ENCODE measurements at places on chromosomes 5 and 9.

DNA sequence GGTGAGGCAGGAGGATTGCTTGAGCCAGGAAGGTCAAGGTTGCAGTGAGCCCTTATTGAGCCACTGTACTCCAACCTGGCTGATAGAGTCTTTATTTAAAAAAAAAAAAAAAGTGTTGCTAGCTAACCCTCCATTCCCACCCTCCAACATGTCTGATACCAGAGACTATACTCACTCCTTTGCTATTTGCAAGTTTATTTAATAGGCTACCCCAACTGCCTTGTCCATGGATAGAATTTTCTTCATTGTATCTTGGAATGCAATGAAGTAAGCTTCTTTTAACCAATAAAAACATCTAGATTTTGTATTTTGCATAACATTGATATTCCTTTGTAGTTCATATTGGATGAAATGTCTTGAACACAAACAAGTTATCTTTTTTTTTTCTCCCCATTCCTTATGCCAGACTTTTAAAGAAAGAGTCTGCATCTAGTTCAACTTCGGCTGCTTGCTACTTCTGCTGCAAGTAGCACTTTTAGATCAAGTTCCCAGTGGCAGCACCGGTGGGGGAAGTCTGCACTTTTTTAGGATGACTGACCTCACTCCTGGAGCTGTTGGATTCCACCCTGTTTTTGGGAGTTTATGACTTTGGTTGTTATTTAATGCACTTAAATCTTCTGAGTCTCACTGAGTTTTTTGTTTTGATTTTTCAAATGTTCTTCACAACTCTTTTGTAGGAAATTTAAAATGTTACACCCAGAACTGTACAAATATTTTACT lies 112.5 kb downstream of the UHRF2 start:
- DNase-seq, result no peak

GRCh38 chr9:86201474-86202337 lies 57.8 kb downstream of the C9orf153 start:
- DNase-seq, result no peak

DNA sequence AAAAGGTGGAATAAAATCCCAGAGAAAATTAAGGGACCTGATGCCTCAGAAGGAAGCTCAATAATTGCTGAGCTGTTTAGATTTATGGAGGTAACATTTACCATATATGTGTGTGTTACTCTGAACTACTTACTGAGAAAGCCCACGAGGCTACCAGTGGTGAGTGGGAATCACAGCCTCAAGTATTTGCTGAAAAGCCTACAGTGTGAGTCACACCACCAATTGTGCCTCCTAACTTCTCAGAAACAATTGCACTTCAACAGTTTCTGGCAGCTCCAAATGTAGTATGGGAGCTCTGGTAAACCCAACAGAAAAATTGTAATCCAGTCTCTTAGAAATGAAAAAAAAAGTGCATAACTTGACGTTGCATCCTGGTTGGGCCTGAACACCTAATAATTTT lies 551.6 kb downstream of the PRDM9 start:
- DNase-seq, result no peak

DNA sequence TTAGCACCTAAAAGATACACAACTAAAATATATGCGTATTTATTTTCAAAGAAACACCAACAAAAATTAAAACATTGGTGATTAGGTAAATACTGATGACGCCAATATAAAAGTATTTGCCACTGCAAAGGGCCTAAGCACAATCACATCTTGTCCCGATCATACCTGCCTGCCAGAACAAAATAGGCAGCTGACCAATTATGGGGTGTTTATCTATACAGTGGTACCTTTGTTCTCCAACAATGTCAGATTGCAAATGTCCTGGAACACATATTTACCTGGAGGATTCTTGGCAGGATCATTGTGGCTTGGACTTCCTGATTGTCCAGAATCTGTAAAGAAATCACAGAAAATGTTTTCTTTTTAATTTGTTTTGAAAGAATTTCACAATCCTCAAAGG lies 134.5 kb downstream of the NFIB start:
- DNase-seq, result no peak

DNA sequence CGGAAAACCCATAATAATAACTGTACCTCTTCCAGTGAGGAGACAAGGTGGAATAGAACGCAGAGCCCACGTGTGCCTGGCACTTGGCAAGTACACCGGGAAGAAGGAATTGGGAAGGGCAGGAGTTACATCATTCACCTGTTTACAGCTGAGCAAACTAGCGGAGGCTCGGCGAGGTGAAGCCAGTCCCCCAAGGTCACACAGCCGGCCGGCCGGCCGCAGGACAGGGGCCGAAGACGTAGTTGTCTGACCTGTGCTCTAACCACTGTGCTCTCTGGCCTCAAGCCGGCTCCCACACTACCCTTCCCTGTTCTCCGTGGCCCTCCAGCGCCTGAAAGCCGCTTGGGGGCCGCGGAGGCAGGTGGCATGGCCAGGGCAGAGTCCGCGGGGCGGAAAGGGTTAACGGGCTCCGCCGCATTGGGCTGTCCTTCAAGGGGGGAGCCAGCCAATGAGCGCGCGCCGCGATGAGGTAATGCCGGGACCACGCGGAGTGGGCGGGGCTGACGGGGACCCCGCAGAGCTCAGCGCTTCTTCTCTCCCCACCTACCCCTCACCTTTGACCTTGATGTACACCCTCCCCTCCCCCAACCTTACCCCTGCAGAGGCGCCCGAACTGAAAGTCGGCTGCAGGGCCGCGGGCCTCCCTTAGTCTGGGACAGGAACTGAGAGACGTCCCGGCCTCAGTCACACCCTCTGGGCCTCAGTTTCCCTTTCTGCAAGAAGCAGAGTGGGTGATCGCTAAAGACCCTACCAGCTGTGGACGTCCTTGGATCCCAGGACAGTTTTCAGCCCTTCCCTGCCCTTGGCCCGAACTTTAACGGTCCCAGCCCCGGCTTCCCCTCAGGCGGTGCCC lies 125.1 kb downstream of the C9orf50 start:
- DNase-seq, result peak; percentile 86

DNA sequence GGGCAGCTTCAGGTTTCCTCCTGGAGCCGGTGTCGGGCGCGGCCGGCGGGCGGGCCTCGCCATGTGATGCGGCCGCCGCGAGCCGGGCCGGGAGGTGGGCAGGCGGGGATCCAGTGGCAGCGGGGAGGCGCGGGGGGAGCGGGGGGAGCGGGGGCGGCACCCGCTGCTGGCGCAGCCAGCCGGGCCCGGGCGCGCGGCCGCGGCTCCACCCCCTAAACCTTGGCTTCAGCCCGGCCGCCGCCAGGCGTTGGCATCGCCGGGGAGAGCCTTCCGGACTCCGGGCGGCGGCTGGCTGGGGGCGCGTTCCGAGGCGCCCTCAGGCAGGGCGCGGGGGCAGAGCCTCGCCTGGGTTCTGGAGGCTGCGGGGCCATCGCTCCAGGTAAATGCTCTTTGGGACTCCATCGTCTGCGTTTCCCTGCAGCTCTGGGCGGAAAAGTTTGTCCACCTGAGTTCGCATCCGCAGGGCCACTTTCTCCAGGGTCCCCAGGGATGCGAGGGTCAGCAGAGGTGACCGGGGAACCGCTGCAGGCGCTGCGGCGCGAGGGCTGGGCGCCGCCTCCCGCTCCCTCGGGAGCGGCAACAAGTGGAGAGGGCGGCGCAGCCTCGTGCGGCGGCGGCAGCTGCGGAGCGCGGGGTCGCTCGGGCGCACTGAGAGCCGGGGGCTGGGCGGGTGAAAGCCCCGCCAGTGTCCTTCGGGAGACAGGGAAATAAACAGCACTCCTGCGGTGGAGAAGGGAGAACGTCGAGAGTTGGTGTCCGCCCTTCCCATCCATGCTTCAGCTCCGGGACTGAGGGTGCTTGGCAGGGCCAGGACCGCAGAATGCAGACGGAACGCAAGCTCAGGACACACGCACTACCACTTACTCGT lies at the start of gene ARHGEF28:
Gene ARHGEF28 (plus strand): TSS at position 253 of the 868 bp plus-strand sequence. CDS start 58,656 bp downstream, outside the sequence.
- DNase-seq, result peak; percentile 55

DNA sequence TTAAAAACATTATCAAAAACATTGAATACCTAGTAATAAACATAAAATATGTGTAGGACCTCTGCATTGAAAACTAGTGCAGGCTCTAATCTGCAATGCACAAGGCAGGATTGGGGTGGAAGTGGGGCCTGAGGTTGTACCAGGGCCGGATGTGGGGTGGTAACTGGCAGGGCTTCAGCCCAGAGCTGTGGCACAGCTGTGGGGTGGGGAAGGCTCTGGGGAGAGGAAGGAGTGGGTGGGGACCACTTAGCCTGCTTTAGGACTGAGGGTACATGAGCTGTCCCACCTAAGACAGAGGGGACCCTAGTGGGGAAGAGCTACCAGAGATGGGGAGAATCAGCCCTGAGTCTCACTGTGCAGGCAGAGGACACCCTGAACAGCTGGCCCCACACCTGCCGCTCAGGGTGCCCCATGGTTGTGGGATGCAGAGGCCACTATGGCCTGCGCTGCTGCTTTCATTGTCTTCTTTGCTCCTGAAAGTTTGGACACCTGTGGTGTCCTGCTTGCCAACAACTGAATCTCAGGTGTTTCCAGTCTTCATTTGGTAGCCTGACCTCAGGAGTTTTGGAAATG lies 311.4 kb downstream of the TLE4 start:
- no peak for DNase-seq

GRCh38 chr5:80799041-80799440 lies 144.3 kb upstream of the DHFR start:
- no peak for DNase-seq

GRCh38 chr9:715743-716400 lies 125.6 kb upstream of the DMRT1 start:
- DNase-seq, result no peak

GRCh38 chr9:89309608-89310474 lies 1.2 kb upstream of the CKS2 start:
- DNase-seq, result no peak

- no peak for DNase-seq
Observed at GRCh38 chr5:80686757-80687156, 32.0 kb upstream of the DHFR start.

DNA sequence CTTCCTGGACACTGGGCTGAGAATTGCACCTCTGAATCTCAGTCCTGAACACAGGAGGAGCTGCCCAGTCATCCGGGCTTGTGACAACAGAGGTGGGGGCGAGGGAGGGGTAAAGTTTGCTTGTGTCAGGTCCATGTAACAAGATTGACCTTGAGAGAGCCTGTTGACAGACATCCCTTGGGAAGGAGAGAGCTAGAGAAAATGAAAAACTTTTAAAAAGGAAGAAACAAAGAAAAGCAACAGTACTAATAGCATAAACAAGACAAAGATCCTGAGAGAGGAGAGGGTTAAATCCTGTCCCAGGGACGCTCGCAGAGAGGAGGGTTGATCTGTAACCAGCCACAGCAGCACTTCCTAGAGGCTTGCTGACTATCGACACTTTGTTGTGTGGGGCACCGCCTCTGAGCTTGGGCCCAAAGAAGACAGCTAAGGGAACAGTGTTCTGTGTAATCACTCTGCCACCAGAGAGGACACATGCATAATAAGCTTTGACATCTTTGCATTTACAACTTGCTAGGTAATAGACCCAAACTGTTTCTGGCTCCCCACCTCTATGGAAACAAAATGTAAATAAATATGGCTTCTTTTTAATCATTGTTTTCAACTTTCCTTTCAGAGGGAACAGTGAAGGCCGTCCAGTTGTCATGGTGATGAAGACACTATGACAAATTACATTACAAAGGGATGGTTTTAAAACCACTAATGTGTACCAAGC lies 363.7 kb downstream of the CSNK1G3 start:
- DNase-seq, result no peak

DNA sequence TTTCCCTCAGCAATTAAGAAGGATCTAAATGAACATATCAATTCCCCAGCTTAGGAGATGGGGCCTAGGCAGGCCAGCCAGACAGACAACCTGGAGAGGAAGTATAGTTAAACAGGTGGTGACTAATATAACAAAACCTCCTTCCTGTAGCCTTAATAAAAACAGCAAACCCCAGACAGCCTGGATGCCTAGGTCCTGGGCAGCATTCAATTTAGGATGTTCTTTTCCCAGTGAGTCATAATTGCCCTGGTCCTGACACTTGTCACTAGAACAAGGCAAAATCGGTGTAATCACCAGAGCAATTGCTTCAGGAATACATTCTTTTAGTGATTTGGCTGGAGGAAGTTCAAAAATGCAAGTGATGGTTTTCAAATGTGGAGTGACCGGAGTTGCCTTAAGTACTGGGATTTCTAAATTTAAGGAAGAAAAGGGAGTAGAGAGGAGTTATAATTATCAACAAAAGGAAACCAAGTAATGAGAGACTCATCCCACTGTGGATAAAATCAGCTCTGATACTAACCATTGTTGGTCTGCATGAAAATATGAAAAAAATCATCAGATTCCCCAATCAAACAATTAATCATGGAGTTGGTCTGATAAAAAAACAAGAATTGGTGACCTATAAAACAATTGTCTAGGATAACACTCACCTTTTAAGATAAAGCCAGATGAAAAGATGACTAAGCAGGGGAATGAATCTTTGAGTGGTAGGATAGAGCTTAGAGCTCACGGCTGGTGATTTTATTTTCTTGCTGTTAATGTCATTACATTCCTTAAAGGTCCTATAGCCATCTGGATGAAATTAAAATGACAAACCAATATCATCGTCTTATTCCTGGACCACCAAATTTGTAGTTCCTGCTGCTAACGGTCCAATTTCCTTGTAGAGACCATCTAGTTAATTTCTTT lies 39.0 kb upstream of the TARS1 start:
- DNase-seq, result no peak

DNA sequence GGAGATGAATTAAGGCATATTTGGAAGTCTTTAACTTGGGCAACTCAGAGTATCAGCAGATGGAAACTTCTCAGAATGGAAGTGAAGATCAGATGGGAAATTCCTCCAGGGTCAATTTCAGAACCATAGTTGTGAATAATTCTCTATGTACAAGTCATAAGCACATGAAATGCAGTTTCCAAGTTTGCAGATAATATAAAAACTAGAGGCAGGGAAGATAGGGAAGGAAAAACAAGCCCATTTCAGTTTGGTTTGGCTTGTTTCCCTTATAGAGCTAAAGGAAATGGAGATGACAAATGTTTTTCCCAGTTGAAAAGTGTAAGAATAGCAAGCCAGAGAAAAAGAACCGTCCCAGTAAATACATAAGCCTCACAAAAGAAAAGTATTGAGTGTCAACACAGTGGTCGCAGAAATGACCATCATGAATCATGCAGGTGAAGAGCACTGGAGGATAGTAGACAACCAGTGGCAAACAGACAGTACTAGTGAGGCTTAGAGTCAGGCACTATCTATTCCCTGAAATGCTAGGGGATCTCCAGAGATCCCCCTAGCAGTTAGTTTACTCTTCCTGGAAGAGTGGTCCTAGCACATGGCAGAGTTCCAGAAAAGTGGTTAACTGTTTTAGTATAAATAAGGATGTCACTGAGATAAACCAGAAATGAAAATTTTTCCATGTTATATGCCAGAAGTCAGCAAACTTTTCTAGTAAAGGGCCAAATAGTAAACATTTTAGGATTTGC lies 245.9 kb downstream of the SAXO1 start:
- DNase-seq, result no peak

DNA sequence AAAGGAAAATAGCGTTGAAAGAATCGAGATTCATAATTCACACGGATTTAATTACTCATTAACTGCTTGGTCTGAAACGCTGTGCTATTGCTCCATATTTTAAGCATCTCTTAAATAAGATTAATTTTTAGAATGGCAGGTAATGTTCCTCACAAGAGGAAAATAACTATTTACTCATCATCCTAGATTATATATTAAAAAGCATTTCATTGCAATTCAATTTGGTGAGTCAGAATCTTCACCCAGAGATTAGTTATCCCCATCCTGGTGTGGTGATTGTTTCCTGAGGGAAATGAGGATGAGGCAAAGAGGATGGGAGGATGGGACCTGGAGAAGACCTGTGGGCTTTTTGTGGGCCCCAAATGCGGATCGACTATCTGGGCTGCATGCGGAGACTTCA lies 145.5 kb upstream of the MAP1B start:
- DNase-seq, result no peak
